ENCODE measurements at places on chromosomes 6 and 20.

DNA sequence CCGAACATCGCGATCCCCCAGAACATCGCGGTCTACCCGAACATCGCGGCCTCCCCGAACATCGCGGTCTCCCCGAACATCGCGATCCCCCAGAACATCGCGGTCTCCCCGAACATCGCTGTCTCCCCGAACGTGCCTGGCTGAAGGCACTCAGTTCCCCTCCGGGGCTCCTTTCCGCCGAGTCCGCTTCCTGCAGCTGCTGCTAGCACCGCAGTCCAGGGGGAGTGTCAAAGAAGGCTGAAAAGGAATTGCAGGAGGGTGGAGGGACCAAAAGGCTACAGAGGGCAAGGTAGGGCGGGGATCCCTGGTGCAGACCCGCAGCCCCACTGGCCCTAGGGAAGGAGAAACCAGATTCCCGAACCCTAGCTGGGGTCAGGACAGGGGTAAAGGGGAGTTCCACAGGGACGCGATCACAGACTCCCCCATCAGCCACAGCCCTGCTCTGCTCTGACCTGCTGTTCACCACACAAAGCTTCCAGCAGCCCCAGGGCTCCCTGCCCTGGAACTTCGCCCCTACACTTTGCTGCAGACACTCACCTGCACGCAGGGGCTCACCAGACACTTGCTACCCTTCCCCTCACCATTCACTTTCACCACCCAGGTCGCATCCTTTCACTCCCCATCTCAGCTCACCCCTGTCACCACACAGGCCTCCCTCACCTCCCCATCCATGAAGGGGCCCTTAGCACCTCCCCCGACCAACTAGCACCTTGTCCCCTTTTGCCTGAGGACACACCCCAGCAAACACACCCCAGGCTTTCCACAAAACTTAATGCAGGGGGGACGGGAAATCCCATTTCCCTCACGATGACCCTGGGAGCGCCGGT, 1.7 kb downstream of the ULBP1 start:
- DNase-seq = peak; percentile 43

- no peak for DNase-seq
Observed at GRCh38 chr6:147060636-147061035, 143.6 kb upstream of the STXBP5 start.

GRCh38 chr20:16861708-16862107, 113.5 kb downstream of the OTOR start:
- no peak for DNase-seq

DNA sequence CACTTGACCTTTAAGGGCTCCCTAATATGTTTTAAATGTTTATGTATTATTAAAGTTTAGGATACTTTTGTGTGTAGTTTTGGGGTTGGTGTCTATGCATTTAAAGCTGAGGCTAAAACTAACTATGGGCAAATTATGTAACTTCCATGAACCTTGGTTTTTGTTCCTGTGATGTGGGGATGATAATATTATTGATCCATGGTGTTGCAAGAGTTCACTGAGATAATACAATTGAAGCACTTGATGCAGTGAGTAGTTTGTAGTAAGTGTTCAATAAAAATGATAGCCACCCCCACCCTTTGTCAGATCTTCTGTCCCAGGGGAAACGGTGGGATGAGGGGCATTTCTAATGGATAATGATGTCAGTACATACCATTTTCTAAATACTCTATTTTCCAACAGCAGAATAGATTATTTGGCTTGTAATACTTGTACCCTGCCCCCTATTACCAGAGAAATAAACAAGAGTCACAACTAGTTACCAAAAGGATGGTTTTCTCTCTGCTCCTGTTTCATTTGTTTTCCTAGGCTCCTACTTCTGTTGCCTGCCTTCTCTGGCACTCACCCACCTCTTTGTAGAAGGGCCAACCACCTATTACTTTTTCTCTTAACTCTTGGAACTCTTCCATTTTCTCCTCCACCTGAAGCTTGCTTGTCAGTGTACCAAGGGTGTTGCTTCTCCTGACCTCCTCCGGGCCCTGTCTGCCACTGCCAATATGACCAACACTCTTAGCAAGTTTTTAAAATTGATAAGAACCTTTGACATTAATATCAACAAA, 97.9 kb downstream of the RCAN2 start:
- no peak for DNase-seq

DNA sequence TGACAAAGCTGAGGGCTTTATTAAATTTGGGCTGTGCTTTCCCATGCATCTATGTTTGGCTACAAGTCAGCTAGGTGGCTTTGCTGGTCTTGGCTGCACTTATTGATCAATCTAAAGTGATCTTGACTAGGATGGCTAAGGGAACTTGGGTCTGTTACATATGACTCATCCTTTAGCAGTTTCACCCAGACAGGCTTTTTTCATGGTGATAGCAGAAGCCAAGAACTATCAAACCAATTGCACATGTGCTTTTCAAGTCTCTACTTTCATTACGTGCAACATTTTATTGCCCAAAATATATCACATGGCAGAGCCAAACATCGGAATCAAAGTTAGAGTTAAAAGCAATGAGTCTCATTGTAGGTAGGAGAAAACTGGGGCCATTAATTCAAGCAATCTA, 626.3 kb downstream of the TENT5A start:
- DNase-seq = no peak

DNA sequence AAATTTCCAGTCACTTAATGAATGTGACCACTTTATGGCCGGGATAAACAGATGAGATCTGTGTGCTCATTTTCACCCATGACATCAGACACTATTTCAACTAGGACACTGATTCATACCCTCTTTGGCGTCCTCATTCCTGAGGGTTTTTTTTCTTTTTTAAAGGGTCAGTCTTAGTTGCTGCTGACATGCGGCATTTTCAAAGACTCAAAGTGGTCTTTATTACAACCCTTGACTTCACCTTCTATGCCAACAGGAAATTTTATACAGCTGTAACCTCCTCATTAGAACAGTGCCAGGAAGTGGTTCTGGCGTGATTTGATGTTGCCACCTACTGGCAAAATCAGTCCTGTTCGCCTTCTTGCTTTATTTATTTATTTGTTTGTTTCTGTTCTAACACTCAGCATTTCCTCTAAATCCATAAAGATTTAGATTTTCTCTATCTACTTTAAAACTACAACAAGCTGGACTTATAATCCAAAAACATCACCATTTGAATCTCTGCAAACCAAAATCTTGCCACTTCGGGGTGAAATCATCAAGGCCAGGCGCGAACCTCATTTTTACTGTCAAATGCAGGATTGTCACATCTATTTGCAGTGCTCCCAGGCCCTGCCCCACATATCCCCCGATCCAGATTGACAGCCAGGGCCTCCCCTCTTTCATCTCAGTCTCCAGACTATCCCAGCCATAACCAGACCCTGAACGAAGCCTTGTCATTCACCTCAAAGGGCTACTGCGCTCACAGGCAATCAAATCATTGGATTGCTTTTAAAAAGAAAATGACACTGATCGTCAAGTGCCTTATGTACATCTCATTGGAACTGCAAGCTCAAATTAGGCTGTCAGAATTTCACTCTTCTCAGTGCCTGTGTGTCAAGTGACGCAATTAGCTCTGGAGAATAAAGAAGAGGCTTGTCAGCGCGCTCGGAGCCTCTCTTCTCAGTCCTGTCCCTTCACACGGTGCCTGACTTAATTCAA, 77.5 kb downstream of the C6orf118 start:
- no peak for DNase-seq
